ENCODE measurements at places on chromosomes 11 and 22.

- no peak for DNase-seq
These were observed 420.9 kb downstream of the METTL15 start for GRCh38 chr11:28529046-28529445.

DNA sequence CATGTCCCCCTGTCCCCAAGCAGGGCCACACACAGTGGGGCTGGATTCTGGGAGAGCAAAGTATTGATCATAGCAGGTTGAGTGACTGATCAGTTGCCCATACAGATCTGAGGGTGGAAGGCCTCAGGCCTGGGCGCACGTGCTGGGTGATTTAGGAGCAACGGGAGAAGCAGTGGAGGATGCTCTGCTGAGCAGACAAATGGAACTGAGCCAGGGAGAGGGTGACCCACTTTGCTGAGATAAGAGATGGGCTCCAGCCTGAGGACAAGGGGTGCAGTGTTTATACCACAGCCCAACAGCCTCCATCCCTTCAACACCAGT lies 15.0 kb downstream of the GNAZ start:
- DNase-seq: no peak

DNA sequence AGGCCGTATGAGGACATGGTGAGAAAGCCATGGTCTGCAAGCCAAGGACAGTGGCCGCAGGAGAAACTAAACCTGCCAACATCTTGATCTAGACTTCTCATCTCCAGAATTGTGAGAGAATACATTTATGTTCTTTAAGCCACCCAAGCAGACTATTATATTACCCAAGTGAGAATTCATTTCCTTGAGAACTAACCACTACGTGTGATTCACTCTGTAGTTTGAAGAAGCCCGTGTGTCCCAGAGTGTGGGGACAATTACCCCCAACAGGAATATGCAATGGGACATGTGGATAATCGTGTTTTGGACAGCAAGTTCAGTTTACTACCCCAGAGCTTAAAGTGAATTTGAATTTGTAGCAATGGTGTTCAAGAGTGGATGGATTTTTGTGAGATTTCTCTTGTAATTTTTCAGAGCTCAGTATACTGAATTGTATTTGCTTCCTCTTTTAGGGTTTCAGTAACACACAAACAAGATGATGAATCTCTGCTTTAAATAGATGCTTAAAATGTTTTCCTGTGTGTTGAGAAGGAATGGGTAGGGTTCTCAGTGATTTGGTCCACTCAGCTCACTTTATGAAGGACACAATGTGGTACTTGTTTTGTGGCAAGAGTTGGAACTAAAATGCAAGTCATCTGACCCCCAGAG lies 100.0 kb upstream of the ARHGAP20 start:
- no peak for DNase-seq

DNA sequence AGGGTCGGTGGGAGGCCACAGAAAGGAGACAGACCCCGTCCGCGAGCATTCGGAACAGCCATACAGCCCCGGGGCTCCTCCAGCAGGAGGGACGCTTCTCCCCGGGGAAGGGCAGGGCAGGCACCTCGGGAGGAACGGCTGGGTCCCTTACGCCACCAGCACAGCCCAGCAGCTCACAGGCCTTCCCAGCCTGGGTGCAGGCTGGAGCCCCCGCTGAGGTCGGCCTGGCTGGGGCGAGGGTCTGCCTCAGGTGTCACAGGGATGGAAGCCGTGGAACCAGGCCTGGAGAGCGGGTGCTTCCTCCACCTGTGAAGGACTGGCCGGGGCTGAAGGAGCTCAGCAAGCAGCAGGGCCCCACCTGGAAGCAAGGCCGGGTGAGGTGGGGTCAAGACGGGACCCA lies 732.3 kb downstream of the BRD1 start:
- DNase-seq: no peak

- no peak for DNase-seq
These were observed 29.0 kb downstream of the TMEM225 start for GRCh38 chr11:123856444-123856843.

DNA sequence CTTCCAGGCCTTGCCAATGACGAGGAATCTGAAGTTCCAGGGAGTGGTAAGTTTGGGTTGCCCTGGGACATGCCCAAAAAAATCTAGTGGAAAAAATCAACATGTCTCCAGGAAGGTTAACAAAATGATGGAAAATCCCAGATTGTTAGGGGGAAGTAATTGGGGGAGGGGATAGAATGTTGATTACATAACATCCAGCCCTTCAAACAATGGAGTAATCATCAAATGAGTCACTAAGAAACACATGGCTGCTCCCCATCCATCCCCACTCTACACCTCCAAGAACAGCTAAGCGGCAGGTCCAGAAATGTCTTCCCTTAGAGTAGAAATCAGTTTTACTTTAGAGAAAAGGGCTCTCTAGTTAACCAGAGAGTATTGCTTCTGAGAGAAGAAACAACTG lies 94.9 kb downstream of the ETS1 start:
- DNase-seq: no peak

DNA sequence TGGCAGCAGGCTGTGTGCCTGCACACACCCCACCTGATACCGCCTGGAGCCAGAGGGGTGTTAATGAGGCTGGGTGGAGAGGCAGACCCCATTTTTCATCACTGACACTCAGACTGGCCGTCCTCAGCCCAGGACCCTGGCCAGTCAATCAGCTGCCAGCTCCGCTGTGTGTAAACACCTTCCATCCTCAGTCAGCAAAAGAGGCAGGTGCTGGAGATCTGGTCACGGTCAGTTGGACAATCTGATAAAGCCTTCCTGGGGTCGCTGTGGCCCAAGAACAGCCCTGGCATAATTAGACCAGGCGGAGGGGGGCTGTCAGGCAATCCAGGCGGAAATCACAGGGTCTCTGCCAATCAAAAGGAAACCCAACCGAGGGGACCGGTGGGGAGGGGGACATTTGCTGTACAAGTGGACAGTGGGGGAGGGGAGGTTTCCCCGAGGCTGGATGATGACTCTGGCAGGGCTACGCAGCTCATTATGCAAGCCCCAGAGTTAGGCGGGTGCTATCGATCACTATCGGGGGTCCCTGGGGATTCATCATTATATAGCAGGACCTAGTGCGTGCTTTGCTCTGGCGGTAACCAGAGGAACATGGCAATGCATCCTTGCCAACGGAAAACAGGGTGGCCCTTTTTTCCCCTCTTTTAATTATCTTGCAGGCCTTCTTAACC lies 72.9 kb downstream of the ABTB2 start:
- DNase-seq: no peak

DNA sequence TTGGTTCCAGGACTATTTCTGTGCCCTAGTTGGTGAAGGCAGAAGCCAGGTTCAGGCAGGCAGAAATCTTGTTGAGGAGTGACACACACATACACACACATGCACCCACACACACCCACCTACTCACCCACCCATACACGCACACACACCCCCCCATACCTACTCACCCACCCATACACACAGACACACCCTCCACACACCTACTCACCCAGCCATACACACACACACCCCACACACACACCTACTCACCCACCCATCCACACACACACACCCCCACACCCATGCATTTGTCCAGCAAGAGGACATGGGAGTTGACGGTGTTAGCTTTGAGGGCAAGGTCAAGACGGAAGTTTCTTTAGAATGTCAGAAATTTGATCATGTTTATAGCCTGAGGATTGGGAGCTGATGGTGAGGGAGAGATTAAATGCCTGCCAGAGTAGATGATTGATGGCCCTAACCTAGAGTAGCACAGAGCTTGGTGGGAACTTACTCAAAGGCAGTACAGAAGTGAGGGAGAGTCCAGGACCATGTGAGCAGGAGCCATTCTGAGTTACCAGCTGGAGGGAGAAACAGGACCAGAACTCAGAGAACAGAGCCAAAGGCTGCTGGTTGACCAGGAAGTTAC lies 68.9 kb downstream of the CYB5R2 start:
- no peak for DNase-seq

- DNase-seq: no peak
These were observed 2.9 kb upstream of the ADAMTS8 start for GRCh38 chr11:130431331-130431773.

GRCh38 chr22:27105142-27106025 lies 448.0 kb downstream of the MIAT start:
- DNase-seq: no peak

GRCh38 chr11:134070342-134070845 lies 1.5 kb downstream of the JAM3 start:
- DNase-seq: no peak

DNA sequence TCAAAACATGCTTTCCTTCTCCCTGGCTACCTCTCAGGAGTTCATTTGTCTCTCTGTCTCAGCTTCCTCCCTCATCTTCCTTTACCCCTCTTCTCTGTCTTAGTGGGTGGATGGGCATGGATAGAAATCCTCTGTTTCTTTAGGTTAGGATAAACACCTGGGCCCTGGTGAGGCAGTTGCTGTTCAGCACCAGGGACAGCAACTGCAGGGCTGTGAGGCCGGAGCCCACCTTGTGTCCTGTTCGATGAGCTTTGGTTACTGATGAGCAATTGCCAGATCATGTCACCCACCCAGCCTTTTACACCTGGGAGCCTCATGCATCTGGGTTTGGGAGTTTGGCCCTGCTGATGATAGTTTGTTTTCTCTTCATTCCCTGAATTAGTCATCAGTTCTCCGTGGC lies 6.1 kb upstream of the CRYBB3 start:
- DNase-seq: no peak

GRCh38 chr11:19803506-19803998 lies 90.9 kb downstream of the NAV2 start:
- DNase-seq: no peak

DNA sequence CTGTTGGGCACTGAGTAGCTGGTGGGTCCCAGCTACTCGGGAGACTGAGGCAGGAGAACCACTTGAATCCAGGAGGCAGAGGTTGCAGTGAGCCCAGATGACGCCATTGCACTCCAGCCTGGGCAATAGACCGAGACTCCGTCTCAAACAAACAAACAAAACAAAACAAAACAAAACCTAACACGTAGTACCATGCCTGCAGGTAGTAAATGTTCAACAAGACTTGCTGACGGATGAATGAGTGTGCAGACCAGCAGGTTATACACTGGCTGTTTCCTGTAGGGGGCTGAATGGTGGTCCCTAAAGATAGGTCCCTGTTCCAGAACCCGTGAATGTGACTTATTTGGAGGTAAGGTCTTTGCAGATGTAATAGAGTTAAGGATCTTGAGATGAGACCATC lies 12.8 kb upstream of the MRGPRD start:
- DNase-seq: no peak

GRCh38 chr11:3339340-3339624 lies 39.7 kb downstream of the ZNF195 start:
- no peak for DNase-seq

DNA sequence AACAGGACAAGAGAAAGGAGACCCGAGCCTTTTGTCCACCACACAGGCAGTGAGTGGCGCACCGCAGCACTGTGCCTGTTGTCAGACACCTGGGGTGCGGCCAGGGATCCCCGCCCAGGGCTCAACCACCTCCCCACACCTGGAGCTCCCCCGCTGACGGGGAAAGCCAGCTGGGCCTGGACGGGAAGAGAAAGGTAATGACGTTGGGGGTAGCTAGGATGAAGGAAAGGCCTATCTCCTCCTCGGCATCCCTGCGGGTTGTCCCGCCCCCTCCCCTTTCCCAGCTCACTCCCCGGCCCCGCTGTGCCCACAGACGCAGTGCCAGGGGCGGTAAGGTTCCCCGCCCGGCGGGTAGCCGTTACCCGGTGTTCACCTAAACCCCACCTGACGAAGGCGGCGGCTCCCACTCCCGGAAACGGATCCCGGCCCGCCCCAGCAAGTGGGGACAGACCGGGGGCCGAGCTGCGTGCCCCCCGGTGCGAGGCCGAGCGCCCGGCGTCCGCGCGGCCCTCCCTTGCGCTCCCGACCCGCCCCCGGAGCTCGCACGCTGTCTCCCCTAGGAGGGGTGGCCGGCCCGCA lies 495 bp downstream of the HYOU1 start:
- DNase-seq: no peak

DNA sequence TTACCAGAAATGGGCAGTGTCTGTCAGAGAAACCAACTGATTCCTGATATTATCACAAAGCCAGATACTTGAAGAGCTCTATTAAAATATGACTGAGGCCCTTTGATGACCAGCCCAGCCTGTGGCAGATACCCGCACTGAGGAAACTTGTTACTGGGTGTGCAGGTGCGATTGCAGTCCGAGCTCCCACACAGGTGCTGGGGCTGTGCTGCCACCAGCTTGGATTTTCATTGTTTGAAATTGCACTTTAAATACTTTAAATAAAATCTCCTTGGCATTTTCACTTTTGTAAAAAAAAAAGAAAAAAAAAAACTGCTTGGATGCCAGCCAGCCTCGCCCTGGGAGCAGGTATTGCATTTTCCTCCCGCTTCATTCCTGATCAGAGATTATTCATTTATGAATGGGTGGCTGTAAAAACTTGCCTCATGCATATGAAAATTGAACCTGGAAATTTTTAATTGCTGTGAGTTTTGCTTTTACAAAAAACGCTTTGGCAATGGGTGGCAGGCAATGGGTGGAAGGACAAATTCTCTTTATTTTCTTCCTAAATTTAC lies 21.2 kb downstream of the EHF start:
- DNase-seq: no peak

GRCh38 chr22:35892192-35892591 lies 136.4 kb downstream of the RBFOX2 start:
- DNase-seq: no peak

- DNase-seq: no peak
These were observed 19.3 kb upstream of the GRK3 start for GRCh38 chr22:25545146-25545545.

DNA sequence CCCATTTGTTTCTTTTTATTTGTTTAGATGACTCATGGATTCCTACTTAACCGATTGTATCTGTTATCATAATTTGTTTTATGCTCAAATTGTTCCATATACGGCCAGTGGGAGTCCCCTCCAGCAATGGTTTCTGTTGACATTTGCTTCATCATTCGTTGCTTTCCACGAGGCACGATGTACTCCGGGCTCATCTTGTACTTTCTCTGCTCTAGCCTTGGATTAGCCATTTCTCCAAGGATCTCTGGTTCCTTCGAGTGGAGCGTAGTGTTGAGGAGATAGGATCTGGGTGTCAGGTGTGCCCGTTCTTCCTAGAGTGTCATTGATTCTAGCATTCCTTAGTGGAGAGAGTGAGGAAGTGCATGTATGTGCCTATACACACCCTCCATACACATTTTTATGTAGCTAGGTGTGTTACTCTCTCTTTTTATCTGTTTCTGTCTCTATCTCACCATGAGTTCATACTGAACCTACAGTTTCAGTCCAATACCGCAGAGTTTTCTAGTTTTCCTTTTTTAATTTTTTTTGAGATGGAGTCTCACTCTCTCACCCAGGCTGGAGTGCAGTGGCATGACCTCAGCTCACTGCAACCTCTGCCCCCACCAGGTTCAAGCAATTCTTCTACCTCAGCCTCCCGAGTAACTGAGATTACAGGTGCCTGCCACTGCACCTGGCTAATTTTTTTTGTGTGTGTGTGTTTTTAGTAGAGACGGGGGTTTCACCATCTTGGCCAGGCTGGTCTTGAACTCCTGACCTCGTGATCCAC lies 31.4 kb downstream of the TECTA start:
- DNase-seq: no peak

DNA sequence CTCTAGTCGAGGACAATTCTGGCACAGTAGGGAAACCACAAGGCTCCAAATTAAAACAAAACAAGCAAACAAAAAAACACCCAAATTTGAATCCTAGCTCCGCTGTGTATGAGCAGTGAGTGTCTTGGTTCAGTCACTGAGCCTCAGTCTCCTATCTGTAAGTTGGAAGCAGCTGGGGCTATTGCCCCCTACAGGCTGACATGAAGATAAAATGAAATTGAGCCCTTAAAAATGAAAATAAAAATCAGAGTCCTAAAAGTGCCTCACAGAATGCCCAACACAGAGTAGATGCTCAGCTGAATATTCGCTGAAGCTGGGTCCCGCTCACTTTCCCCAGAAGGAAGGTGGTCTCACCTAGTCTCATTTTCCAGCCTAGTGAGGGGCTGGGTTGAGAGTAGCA lies 65.2 kb downstream of the PDE2A start:
- no peak for DNase-seq
